Myocyte (in vitro differentiated cells): ENCODE measurements at places on chromosomes 5 and 9.

- no peak for DNase-seq
These were observed 887 bp downstream of the PTPDC1 start for GRCh38 chr9:94085062-94085639.

DNA sequence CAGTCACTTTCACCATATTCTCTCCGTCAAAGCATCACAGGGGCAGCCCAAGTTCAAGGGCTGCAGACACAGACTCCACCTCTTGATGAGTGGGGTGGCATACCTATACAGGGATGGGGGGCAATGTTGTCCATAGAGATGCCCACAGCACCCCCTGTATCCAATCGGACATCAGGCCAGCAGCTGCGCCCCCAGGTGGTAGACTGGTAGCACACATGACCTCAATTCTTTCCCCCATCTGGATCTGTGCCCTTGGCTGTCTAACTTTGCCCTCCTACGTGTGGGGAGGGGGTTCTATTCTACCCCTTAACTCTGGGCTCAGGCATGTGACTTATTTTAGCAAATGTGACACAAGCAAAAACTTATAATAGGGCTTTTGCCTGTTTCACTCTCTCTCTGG, 84.0 kb upstream of the SLC25A48 start:
- no peak for DNase-seq

- DNase-seq = peak; percentile 45
These were observed 53.1 kb upstream of the TYRP1 start for GRCh38 chr9:12640016-12640587.

DNA sequence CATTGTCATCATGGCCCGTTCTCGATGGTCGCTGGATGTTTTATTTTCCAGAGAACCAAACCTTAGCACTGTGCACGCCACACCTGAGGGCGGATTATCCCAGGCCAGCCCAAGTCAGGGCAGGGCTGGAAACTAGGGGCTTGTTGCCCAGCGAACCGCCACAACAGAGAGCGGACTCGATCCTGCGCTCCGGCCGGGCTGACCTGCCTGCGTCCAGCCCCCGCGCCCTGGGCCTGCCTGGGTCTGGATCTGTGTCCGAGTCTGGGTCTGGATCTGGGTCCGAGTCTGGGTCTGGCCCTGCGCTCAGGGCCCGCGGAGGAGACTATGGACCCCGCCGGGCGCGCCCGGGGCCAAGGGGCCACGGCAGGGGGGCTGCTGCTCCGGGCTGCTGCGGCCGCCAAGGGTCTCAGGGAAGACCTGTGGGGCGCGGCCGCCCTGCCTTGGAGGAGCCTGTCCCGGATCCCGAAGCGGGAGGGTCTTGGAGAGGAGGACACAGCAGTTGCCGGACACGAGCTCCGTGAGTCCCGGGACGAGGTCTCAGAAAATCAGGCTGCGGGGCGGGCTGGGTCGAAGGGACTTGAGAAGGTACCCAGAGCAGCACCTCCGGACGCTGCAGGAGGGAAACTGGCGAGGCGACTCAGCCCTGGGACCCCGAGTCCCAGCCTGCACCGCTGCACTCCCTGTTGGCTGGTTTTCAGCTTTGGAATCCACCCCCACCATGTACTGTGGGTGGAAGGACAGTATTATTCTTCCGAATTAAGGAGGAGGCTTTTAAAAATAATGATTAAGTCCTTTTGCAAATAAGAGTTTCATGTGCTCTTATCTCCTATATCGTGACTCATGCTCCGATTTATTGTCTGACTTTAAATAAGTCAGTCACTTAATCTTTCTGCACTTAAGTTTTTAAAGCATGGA, at the start of gene ANKDD1B:
TSS of gene ANKDD1B (plus strand) at position 143 of the 915 bp plus-strand sequence. CDS start at position 325, 182 bp downstream.
- DNase-seq = peak; percentile 32

DNA sequence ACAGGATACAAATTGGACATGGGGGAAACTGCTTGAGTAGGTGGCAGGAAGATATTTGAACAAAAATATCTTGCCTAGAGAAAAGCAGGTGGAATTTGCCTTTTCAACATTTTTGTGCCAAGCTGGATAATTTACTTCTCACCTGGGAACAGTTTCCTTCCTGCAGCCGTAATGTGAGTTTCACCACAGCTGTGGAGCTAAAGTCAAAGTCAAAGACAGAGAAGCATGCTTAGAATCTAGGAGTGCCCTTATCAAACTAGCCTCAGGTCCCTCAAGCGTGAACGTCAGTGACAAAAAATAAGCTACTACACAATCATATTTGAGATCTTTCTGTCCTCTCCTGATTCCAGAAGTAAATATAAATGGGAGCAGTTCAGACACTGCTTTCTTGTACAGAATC, 588.9 kb downstream of the MAT2B start:
- no peak for DNase-seq
